ENCODE measurements at places on chromosomes 4 and X.

- DNase-seq = no peak
Measured at GRCh38 chr4:98625399-98625798, 33.0 kb downstream of the TSPAN5 start.

GRCh38 chrX:54825716-54826438, 18.3 kb downstream of the MAGED2 start:
- no peak for DNase-seq

DNA sequence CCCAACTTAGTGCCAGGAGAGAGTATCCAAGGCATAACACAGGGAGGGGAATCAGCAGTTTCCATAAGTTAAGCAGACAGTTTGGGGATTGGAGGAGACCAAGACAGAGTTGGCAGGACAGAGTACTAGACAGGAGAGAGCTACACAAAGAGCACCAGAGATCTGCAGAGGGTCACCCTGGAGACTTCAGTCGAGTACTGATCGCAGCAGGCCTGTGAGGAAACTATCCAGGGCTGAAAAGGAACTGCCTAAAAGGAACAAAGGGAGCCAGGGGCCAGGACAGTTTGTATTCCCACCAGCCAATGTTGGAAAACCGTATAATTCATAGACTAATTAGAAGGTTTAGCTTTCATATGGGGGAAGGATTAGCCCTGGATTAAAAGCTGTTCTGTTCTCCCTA, 80.6 kb upstream of the ENPP6 start:
- DNase-seq = no peak

GRCh38 chr4:15470128-15470475, 420 bp downstream of the CC2D2A start:
- DNase-seq = no peak

GRCh38 chr4:111676533-111676932, 468.7 kb upstream of the FAM241A start:
- DNase-seq = no peak

GRCh38 chr4:2800691-2801596, 8.1 kb downstream of the SH3BP2 start:
- peak; percentile 72 for DNase-seq

DNA sequence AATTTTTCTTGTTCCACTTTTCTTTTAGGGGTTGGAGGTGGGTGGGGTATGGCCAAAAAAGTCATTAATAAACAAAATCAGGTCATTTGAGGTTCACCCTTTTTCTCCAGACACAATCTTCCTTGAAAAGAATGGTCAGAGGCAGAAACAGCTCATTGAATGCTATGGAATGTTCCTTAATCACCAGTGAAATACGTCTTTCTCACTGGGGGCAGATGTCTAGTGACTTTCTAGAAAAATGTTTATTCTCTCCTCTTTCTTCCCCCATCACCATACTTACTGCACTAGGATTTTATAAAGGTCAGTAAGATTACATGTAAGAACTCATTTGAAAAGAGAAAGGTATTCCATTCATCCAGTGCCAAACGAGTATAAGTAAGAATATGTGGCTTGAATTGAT, 44.5 kb downstream of the MGST2 start:
- no peak for DNase-seq

DNA sequence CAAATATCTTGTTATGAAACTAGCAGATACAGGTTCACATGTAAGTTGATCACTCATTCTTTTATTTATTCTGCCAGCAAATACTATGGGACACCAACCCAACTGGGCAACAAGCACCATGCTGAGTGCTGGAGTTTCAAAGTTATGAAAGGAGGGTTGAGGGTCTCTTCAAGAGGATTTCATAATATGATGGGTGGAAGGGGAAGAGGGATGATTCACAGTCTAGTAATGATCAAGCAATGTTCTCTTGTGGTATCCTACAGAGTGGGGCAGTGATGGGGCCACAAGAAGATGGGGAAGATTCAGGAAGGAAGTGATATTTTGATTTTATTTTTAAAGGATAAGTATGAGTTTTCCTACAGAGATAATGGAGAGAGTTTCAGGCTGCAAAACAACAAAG, 46.2 kb upstream of the TXK start:
- no peak for DNase-seq

- no peak for DNase-seq
Measured at GRCh38 chr4:26420913-26421312, 69.4 kb downstream of the CCKAR start.

DNA sequence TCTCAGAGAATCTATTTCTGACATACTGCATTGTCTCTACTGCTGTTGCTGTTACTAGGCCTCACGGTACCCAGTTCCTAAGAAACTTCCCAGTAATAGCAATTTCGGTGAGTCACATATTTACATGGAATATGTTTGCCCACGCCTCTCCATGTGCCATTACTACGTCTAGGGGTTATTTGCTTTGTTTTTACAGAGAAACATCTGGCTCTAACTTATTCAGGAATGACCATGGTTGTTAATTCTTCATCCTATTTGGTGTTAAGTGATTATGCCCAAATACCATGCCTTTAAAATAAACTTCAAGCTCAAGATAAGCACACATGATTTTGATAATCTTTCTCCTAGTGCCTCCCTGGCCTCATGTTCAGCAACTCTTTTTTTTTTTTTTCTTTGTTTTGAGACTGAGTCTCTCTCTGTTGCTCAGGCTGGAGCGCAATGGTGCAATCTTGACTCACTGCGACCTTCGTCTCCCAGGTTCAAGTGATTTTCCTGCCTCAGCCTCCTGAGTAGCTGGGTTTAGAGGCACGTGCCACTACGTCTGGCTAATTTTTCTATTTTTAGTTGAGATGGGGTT, 101.0 kb upstream of the HS3ST1 start:
- no peak for DNase-seq

DNA sequence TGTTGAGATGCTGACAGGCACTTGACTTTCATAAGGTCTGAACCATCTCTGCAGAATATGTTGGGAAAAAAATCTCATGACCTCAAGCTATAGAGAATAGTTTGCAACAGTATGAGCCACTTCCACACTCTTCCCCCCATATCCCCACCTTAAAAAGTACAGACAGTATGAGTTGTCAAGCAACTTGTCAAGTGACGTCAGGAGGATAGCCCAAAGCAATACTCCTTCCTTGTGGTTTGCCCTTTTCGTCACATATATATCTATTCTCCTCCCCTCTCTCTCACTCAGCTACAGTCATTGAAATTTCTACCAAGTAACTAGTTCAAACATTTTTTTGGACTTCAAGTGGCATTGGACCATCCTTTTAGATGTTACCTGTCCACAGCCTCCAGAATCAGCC, 67.7 kb downstream of the MCF2 start:
- no peak for DNase-seq

- peak; percentile 40 for DNase-seq
Measured at GRCh38 chr4:42329421-42329820, 67.9 kb upstream of the SHISA3 start.

DNA sequence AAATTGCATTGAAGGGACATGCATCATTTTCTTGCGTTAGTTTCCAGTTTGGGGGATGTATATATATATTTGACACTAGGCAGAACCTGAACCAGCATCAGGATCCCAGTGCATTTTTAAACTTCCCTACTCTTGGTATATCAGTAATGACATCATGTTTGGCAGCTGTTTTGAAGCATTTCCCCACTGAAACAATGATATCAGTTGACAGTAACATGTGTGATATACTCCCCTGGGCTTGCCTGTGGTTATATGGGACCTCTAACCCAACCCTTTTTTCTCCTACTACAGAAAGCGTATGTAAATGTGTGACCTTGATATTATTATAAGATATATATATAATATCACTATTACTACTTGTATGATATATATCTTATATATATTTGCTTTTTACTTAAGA, 225.9 kb upstream of the CASK start:
- DNase-seq = no peak

- no peak for DNase-seq
Measured at GRCh38 chr4:149121023-149121404, 678.8 kb upstream of the NR3C2 start.

DNA sequence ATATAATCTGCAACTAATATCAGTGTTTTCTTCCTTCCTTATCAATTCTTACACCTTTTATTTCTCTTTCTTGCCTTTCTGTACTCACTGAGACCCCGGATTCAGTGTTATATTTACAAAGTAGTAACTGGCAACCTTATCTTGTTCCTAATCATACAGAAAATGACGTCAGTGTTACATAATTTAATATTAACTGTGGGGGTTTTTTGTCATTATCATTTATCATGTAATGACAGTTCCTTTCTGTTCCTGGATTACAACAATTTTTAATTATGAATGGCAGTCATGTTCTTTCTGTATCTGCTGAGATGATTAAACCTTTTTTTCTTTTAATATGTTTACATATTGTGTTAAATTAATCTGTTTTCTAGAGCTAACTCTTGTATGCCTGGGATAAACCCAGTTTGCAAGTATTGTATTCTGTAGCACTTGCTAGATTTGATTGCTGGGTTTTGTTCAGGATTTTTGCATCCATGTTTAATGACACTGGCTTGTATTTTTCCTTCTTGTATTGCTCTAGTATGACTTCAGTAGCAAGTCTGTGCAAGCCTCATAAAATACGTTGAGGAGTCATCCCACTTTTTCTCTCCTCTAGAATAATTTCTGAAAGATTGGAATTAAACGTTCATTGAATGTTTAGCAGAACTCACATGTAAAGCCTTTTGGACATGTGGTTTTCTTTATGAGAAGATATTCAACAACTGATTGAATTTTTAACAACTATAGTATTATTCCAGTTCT, 10.4 kb upstream of the HSPA4L start:
- no peak for DNase-seq

GRCh38 chrX:133726642-133727041, 258.8 kb downstream of the GPC3 start:
- no peak for DNase-seq

DNA sequence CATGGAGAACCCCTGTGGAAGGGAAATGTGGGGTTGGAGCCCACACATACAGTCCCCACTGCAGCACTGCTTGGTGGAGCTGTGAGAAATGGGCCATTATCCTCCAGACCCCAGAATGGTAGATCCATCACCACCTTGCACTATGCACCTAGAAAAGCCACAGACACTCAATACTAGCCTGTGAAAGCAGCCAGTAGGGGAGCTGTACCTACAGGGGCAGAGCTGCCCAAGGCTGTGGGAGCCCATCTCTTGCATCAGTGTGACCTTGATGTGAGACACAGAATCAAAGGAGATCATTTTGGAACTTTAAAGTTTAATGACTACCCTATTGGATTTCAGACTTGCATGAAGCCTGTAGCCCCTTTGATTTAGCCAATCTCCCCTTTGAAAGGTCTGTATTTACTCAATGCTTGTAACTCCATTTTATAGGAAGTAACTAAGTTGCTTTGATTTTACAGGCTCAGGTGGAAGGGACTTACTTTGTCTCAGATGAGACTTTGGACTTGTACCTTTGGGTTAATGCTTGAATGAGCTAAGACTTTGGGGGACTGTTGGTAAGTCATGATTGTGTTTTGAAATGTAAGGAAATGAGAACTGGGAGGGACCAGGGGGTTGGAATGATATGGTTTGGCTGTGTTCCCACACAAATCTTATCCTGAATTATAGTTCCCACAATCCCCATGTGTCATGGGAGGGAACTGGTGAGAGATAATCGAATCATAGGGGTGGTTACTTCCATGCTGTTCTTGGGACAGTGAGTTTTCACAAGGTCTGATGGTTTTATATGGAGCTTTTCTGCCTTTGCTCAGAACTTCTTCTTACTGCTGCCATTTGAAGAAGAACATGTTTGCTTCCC, 352.6 kb downstream of the INPP4B start:
- no peak for DNase-seq

GRCh38 chr4:173151496-173151895, 17.1 kb upstream of the GALNT7 start:
- no peak for DNase-seq

DNA sequence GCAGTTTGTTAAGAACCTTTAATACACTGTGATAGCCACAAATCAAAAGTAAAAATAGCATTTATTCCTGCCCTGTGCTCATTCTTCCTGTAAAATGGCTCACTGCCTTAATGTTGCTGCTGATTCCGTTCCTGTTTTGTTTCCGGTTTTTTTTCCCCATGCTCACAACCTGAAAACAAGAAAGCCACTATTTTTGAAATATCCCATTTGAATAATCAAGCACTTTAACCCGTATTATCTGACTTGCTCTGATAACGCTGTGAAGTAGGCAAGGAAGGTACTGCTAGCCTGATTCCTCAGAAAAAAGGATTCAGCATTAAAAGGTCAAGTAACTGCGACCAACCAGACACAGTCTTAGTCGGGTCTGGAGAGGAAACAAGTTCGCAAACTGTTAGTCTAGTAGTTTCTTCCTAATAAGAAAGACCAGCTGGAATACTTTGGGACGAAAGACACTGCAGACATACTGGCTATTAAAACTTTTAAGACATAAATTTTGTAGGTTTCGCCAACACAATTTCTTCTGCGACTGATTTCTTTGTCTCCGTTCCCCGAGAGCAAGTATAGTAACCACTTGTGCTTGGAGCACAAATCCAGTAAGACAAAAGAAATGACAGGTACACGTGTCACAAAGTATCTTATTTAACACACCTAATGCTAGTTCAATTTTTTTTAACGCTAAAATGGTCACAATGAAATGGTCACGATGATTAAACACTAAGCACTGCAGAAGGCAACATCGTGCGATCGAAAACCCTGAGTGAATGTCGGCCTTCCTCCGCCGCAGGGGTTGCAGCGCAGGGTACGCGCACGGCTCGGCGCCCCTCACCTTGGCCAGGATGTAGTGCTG, 802 bp downstream of the COX18 start:
- DNase-seq = peak; percentile 15

DNA sequence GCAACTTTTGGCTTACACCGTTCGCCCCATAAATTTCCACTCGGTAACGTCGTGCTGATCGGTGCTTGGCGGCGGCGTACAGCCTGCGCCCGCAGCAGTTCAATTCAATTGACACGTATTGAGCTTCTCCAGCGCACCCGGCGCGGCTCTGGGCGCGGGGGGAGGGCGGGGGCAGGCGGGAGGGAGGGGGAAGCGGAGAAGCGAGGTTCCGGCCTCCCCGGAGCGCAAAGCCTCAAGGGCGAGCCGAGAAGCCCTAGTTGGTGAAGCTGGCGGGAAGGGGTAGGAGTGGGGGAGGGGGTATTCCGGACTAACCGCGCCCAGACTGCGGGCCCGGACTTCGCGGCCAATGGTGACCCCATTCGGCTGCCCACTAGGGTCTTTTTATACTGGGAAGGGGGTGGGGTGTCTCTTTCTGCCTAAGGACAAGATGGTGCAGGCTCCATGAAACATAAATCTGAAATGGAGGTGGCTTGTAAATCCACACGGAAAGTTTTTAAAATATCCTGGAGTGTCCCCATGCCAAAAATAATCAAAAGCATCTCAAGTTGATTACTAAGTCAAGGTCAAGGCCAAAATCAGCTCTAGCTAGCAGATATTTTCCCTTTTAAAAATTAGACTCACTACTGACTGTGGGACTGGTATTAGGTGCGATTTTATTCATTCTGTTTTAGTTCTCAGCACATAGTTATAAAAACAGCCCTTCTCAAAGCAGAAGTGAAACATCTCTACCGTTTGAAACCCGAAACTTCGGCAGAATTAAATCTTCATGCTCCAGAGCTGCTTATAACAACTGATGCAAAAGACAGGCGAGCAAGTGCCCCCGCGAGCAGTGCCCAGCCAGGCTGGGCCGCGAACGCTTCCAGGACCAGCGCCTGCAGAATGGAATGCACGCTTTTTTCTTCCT, 1.5 kb upstream of the BCOR start:
- no peak for DNase-seq

All from A172 (cell line).